ENCODE measurements at places on chromosomes 1 and 21.

DNA sequence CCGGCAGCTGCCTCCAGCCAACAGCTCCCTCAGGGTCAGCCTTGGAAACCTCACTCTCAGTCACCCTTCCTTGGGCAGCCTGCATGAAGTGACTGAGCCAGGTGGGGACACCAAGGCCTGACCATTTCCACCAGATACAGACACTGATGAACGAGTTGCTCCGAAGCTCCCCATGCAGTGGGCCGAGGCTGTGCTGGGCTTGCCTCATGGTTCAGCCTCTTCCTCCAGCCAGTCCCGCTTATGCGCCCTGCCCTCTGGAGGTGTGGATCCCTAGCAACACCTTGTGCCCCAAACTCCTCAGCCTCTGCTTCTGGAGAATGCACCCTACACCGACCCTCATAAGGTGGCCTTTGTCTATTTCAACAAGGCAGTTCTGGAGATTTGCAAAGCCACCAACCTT is 236.0 kb downstream of the RRAGC start:
- DNase-seq = no peak

DNA sequence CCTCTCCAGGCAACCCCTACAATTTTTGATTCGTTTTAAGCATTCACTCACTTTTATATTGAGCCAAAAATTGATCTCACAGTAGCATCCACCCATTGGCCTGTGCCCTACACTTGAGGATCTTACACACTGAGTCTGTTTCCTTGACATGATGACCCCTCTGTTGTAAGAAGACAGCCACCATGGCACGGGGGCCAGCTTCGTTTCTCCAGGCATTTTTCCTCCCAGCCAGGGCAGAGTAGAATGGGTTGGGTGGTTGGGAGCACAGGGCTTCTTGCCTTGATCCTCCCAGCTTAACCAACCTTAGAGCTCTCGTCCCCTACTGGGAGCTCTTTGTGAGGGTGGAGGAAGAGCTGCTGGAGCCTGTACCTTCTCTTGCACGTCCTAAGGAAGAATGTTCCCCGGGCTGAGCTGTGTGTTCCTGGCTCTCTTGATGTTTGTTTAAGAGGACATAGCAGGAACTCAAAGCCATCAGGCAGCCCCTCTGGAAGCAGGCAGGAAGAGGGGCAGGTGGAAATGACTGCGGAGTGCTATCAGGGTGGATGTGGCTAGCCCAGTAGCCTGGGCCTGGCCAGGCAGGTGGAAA is 213.2 kb upstream of the TMEM51 start:
- DNase-seq = no peak

DNA sequence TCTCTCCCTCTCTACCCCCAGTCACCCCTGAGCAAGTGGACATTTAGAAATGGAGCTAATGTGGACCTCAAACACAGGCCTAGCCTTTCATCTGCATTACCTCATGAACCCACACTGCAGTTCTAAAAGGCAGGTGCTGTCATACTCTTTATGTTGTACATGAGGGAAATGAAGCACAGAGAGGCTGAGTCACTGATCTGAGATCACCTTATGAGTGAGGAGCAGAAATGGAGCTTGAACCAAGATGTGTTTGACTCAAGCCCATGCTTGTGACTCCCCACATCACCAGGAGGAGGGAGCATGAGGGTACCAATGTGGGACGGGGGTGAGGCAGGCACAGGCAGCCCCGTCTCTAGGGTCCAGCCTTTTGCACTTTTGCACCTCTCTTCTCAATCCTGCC is 702.8 kb downstream of the PTPRU start:
- no peak for DNase-seq

- no peak for DNase-seq
These were observed 136.1 kb downstream of the GPATCH2 start for GRCh38 chr1:217494767-217495166.

DNA sequence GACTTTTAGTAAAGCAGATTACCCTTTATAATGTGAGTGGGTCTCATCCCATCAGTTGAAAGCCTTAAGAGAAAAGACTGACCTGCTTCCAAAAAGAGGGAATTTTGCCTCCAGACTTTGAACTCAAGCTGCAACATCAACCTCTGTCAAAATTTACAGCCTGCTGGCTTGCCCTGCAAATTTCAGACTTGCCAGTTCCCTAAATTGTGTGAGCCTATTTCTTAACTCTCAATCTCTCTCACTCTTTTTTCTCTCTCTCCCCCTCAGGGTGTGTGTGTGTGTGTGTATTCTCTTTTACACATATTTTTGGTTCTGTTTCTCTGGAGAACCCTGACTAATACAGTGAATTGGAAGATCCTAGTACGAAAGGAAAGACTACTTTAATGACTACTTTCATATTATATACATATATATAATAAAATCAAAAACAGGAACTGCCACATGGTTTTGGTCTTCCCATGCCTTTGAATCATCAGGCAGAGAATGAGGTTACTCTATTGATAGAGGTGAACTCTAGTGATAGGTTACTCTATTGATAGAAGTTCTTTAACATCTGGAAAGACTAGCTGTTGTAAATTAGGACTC is 6.4 kb downstream of the OR2C3 start:
- no peak for DNase-seq

- no peak for DNase-seq
These were observed 115.7 kb upstream of the IPO9 start for GRCh38 chr1:201713086-201713810.

DNA sequence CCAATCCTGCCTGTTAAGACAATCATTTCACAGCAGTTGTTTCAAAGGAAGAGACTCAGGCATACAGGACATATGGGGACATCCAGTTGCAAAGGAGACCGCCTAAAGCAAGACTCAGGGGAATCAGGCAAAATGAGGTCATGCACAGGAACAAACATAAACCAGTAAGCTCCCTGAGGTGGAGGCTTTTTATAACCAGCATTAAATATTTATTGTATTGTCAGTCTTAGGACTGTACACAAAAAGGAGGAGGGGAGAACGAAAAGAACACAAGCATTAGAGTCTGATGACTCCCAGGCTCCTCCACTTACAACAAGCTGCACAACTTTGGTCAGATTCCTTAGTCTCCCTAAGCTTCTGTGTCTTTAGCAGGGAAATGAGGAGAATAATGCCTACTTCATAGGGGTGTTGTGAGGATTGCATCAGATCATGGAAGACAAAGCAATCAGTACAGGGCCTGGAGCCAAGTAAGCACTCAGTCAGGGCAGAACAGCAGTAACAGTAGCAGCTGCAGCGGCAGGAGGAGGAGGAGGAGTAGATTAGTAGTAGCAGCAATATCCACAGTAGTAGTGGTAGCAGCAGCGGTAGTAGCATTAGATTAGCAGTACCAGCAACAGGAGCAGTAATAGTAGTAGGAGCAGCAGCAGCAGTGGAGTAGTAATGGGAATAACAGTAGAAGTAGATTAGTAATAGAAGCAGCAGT is 54.2 kb upstream of the SPATA6 start:
- no peak for DNase-seq

GRCh38 chr1:220783453-220783852 is 3.3 kb upstream of the MTARC1 start:
- DNase-seq = no peak

- DNase-seq = no peak
These were observed 2.1 kb downstream of the LEPR start for GRCh38 chr1:65422241-65423203.

- no peak for DNase-seq
These were observed 339.9 kb upstream of the TMPRSS15 start for GRCh38 chr21:18743531-18743930.

GRCh38 chr1:43952731-43953346 is 6.1 kb downstream of the IPO13 start:
- DNase-seq = no peak

GRCh38 chr1:162412002-162412401 is at the start of gene SH2D1B:
Gene SH2D1B (minus strand): TSS chr1:162412136. CDS start chr1:162412016, 120 bp downstream.
- DNase-seq = no peak

DNA sequence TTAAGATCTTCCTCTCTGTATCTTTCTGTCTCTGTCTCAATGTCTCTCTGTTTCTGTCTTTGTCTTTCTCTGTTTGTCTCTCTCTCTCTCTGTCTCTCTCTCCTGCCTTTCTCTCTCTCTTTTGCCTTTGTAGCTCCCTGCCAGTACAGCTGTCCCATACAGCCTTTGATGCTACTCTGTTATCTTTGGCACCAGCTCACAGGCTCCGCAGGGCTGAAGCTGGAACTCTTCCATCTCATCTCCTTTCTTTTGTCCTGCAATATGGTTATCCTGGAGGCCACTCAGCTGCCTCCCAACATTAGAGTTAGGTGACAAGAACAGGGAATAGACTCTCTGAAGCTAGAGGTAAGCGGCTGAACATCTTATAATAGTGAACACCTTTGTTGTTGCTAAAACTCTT is 354.3 kb upstream of the NEGR1 start:
- no peak for DNase-seq

DNA sequence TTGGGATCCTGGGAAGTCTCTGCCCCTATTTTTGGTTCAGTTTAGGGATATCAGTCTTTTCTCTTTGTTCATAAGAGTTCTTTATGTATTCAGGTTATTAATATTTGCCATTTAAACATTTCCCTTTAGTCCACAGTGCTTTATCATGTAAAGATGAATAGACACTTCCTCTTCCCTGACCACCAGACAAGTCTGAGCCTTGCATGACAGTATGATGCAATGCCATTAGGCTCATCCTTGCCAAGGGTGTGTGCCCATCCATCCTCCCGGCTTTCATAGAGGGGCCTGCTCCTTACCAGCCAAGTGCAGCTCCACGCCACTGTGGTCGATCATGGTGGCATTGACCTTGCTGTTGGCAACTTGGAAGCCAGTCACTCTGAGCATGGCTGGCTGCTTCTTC is 52.1 kb downstream of the ZSCAN20 start:
- no peak for DNase-seq

DNA sequence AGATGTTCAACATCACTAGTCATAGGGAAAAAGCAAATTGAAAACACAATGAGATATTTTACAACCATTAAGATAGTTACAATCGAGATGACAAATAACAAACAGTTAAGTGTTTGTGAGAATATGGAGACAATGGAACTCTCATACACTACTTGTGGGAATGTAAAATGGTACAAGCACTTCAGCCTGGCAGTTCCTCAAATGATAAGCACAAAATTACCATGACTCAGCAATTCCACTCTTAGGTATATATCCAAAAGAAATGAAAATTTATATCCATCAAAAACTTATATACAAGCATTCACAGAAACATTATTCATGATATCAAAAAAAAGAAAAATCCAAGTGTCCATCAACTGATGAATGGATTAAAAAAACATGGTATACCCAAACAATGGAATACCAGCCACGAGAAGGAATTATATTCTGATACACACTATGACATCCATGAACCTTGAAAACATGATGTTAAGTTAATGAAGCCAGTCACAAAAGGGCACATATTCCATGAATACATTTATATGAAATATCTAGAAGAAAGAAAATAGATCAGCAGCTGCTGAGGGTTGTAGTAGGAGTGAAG is 76.4 kb downstream of the EVI5 start:
- no peak for DNase-seq

DNA sequence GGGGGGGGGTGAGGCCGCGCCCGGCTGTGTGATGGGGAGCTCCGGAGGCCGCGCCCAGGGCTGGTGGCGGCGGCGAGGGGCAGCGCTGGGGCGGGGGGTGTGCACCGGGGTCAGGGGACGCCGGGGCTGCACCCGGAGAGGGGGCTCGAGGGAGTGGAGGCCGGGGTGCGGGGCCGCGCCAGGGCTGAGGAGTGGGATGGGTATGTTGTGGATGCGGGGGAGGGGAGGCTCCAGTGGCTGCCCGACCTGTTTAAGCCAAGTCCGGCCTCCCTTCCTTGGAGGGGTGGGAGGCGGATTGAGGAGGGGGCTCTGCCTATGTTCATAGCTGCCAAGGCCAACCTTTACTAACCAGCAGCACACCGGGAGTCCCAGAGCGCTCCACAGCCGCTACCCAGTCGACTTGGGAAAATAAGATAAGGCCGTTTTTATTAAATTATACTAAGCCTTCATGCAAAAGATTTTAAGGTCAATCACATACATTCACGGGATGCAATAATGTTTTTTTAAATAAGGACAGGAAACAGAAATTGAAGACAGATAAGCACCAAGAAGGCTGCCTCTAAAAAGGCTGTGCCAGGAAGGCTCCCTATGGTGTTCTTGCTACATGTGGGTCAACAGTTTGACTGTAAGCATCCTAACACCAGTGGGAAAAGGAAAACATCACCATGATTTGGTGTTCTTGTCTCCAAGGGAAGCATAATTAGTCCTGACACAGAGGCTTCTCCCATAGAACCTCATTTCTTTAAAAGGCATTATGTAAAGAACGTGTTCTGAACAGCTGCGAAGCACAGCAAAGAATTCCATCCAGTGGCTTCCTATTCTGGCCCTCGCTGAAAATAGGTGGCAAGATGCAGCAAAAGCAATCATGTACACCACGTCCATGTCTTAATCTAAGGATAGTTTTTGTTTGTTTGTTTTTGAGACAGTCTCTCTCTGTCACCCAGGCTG is 626 bp upstream of the HLCS start:
- DNase-seq = peak; percentile 1

DNA sequence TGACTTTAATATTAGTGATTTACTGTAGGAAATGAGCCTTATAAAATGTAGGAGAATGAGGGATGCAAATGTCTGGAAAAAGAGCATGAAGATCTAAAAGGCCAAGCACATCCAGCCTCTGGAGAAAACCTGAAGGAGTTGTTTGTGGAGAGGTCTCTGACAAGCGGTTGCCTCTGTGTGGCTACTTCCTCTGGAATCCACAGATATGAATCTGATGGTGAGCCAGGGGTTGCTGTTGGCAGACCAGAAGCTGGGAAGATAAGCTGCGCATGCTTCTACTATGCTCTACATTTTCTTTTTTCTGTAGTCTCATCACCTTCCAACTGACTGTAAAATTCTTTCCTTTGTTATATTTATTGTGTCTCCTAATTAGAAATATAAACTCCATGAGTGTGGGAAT is 248.6 kb downstream of the OLFM3 start:
- DNase-seq = no peak

GRCh38 chr1:89302697-89303332 is 30.2 kb upstream of the GBP5 start:
- no peak for DNase-seq

- no peak for DNase-seq
These were observed 47.2 kb upstream of the IFFO2 start for GRCh38 chr1:19003371-19004290.

DNA sequence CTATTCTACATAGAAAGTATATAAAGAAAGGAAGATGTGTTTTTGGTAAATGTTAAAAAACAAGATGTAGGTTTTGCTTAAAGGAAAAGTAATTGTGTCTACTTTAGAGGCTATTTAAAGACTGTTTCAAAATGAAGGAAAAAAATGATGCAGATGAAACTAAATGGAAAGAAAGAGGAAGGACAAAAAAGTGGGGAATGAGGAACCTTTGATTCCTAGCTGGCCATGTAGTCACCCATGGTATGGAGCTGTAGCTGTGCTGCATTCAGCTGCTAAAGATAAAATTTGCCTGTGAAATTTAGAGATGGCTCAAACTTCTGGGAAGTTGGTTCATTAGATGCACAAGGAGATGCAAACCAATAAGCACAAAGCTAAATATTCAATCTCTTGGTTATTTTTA is 86.8 kb upstream of the SERBP1 start:
- DNase-seq = no peak

- no peak for DNase-seq
These were observed 5.0 kb upstream of the ZBTB48 start for GRCh38 chr1:6574818-6575217.

DNA sequence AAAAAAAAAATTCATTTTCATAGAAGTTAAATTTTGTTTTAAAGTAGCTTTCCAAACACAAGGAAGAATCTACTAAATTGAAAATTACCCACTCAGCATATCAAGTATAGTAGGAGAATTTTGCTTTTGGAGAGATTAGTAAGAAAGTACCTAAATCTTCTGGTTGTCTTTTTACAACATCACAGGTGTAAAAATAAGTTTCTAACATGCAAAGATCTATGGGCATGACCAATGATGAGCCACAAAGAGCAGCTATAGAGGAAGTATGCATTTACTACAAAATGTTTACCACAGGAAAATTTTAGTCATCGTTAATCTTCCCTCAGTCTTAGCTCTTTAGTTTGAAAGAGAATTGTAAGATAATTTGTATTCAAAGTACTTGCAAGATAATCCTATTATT is 28.1 kb downstream of the ANGPTL3 start:
- DNase-seq = no peak

Measured in stimulated activated CD8-positive, alpha-beta memory T cell treated with anti-CD3 and anti-CD28 coated beads, Interleukin-7, amount 100 ng/mL, for 1 hour (primary cell).